ENCODE measurements at places on chromosomes 1 and 21.

DNA sequence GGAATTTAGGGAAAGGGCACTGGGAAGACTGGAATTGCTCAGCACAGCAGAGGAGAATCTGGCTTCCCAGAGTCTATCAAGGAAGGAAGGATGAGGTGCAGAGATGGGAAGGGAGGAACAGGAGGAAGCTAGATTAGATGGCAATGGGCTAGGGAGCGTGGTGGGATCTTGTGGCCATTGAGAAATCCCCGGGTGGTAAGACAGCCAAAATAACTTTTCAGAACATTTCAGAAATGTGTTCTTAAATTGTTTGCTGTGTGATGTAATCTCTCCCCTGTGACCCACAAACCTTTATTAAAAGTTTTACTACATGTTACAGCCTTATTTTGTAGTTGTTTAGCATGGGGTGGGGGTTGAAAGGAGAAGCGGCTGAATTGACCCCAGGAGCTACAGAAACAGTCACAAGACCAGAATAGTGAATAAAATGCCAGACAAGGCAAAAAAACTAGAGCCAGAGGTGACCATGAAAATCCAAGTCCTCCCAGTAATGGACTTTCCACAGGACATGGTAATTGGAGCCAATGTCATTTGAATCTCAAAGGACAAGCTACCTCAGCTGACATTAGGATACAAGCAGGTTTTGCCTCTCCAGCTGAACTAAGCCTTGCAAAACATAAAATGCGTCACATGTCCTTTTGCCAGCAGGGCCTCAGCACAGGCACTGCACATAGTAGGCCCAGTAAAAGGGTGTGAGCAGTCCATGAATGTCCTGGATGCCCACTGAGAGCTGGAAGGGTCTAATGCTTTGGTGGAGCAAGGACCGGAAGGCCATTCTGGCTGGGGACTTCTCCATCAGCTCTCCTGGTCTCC lies 980 bp upstream of the AHCYL1 start:
- DNase-seq: no peak

DNA sequence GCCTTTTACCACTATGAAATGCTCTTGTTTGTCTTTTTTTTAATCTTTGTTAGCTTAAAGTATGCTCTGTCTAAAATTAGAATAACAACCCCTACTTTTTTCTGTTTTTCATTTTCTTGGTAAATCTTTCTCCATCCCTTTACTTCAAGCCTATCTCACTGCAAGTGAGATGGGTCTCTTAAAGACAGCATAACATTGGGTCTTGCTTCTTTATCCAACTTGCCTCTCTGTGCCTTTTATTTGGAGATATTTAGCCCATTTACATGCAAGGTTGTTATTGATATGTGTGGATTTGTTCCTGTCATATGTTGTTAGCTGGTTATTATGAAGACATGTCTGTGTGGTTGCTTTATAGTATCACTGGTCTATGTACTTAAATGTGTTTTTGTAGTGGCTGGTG lies 41.3 kb upstream of the SSX2IP start:
- DNase-seq: no peak

GRCh38 chr21:46153247-46154154 lies 1.9 kb downstream of the FTCD start:
- DNase-seq: no peak

DNA sequence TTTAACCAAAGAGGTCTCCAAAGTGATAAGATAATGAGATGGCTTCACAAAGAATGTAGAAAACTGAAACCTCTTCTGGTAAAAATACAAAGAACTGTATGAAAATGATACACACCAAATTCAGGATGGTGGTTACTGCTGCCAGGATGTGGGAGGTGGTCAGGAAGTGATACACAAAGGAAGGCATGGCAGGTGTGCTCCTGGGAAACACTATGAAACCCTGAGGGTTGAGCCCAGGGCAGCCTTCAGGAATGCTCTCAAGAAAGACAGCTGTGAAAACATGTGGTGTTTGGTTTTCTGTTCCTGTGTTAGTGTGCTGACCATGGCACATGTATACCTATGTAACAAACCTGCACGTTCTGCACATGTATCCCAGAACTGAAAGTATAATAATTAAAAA lies 109.3 kb downstream of the NTNG1 start:
- DNase-seq: no peak

DNA sequence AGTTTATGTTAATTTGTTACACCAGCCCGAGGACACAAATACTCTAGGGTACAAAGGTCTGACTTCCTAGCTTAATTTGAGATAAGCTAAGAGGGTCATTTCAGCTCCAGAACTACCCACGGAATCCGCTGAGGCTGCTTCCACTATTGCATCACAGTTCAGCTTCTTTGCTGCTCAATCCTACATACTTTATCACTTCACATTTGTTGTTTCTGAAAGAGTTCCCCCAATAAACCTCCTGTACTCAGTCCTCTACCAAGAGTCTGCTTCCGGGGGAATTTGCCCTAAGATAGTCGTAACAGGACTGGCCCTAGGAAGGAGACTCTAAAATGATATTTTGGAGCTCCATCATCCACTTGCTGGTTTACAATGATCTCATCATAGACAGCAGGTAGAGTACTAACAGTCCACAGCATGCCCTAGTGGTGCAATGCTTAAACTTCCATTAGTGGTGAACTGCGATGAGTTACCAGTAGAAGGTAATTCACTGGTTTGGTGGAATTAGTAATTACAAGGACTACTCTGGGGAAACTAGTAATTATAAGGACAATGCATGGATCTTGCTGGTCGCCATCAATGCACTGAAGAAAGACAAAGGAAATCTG lies 229.3 kb downstream of the USH2A start:
- DNase-seq: no peak

DNA sequence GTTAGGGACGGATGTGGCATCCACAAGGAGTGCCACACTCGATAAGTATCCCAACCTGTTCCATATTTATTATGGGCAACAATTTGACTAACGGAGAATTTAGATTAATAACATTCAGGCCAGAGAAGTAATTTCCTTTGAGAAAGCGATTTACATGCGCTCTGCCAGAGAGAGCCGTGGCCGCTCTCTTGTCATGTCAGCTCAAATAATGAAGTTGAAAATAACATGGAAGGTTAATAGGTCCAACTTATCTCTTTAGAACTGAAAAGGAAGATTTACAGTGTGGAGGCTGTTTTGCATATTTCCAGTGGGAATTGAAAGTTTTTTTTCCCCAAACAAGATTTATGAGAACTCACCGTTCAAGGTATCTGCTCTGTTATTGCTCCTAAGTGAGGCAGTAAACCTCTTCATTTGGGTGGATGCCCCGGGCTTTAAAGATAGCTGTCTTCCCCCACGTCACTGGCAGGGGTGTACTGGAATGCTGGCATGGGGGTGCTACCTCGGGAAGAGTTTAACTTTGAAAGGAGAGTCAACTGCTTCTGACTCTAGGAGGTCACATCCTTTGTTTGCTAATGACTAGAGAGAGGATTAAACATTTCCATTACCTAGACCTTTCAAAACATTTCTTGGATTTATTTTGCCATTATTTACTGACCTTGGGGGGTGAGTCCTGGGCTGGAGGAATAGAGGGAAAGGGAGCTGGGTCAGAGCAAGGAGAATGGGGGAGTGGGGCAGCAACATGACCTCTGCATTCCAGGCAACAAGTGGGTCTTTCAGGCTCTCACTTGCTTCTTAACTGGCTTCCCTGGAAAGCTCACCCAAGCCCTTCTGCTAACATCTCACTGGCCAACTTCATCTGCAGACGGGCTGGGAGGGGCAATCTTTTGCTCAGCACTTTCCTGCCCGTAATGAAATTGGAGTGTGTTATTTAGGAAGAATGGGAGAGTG lies 204.2 kb downstream of the CAMTA1 start:
- no peak for DNase-seq

- DNase-seq: no peak
Observed at GRCh38 chr1:38004284-38005108, 818 bp downstream of the FHL3 start.

GRCh38 chr1:183804916-183805841 lies at the start of gene RGL1:
Gene RGL1, plus strand, starts transcription at chr1:183805120. Its CDS starts 178 bp downstream, at chr1:183805298.
- DNase-seq: peak; percentile 27

GRCh38 chr1:204975568-204976235 lies 67.3 kb upstream of the CNTN2 start:
- peak; percentile 22 for DNase-seq

- no peak for DNase-seq
Observed at GRCh38 chr1:5570931-5571330, 421.3 kb downstream of the NPHP4 start.

- DNase-seq: no peak
Observed at GRCh38 chr1:223341121-223341520, 22.9 kb downstream of the SUSD4 start.

- no peak for DNase-seq
Observed at GRCh38 chr1:25610822-25611630, 5.6 kb upstream of the MAN1C1 start.

DNA sequence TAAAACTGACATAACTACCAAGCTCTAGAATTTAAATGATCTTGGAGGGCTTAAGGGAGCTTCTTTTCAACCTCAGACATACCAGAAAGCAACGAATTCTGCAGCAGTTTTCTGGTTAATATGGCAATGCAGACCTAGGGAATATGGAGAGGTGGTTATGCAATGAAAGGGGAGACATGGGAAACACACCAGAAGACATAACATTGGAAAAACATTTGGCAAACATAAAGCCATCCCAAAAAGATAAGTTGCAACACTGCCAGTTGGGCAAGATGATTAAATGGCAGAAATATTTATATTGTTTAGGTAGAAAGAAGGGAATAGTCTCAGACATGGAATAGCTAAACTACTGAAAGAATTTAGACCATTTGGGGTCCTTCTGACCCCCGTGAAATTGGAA lies 104.5 kb downstream of the KCNJ6 start:
- DNase-seq: no peak

- DNase-seq: no peak
Observed at GRCh38 chr21:31347435-31348032, 3.5 kb upstream of the TIAM1 start.

DNA sequence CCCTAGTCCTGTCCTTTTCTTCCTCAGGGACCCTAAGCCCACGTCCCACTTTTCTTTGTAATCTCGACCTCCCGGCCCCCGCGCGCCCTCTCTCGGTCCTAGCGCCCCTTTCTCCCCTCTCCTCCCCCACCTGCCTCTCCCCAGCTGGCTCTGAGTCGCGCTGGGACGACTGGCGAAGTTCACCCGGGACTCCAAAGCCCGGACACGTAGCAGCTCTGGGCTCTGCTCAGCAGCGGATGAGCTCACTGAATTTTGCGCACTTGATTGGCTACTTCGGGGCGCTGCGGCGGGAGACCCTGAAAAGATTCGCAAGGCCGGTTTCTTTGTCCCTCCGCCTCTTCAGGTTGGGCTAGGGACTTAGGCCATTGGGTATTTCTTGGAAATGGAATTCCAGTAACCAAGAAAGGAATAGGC lies 16.3 kb upstream of the ACKR1 start:
- DNase-seq: no peak
